ENCODE measurements at places on chromosomes 2 and 18.

GRCh38 chr2:8490166-8490721, 191.6 kb upstream of the ID2 start:
- DNase-seq: no peak

DNA sequence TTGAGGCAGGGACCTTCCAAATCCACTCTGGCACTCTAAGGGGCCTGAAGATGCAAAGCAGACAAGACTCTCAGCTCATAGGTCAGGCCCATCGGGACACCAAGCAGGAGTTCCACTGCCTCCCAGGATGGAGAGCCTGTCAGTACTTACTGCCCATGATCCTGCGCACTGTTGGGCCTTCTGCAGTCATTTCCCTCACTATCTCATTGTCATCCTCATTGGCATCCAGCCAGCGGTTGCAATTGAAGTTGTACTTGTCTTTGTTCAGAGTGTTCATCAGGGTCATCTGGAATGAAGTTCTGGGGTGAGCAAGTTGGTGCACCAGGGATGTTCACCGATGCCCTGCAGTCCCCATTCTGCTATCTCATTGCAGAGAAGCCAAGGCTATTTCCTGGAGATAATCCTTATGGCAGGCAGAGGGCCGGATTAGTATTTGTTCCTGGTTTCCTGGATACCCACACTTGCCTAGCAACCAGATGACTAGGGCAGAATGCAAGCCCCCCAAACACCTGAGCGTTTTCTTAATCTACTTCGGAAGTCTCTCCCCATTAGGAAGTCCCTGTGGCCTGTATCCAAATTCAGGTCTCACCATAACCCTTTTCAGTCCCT, 65.1 kb downstream of the LOXHD1 start:
- DNase-seq: no peak

DNA sequence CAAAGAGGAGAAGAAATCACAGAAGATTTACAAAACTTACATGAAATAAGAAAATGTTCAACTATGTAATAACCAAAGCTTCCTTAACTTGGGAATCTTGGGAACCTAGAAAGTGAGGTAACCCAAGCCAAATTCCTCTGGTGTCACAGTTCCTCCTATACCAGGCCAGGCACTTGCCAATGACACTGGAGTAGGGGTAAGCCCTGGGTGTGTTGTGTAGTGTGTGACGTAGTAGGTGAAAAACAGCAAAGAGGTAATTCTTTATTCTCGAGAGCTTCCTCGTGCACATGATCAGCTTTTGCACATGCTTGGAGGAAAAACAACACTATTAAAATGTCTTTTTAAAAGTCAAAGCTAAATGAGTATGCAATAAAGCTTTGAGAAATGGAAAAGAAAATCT, 118.0 kb downstream of the METTL8 start:
- no peak for DNase-seq

GRCh38 chr2:119198240-119198840, 25.3 kb upstream of the STEAP3 start:
- no peak for DNase-seq

DNA sequence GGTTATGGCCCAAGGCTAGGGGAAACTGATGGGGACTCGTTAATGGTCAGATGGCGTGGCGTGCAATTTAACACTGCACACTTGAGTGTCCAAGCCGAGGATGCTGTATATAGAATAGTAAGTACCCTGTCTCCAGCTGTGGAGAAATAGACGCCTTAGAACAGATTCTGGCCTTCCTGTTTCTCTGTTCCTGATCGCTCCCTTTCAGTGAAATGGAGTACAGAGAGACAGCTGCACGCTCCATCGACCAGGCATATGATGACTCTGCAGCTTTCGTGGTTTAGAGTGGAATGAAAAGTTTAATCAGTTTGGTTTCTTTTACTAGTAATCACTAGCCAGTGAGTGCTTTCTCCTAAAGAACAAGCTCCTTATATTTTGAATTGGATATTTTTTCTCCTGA, 213.4 kb downstream of the NEDD4L start:
- DNase-seq: no peak

- peak; percentile 6 for DNase-seq
These were observed 851 bp downstream of the EIF2AK3 start for GRCh38 chr2:88626171-88627054.

DNA sequence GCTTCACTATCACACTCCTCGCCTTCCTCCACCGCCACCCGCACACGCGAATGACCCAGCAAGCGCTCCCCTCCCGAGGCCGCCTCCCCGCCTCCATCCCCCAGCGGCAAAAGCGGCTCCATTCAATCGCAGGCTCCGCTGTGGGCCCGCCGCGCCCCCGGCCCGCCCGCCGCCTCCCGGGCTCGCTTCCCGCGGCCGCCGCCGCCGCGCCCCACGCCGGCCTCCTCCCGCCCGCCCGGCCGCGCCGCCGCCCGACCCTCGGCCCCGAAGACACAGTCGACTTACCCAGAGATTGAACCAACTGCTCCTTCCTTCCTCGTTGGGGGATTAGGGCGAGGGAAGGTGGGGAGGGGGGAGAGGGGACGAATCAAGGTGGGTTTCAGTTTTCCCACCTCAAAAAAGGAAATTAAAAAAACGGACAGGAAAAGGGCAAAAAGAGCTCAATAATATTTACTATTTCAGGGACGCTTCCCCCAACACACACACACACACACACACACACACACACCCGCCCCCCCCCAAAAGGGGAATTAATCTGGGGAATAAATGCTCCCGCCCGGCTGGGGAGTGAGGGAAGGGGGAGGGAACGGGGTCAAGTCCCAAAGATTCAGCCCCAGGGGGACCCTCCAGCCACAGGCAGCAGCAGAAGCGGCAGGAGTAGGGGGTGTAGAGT, 743 bp downstream of the XPO1 start:
- DNase-seq: no peak

DNA sequence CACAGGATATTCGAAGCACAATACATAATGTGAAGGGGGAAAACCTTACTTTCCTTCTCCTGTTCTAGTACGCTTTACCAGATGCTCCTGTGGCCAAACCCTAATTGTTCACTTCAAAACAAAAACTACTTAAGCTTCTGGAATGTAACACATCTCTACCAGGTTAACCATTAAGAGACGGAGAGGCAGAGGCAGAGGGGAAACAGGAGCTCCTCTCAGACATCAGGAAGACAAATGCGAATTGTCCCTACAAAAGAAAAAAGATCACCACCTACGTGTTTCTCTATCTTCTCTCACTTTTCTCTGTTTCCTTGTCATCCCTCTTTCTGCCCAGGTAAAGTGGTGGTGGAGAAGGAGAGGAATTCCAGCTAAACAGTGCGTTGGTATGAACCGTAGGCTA, 266.8 kb downstream of the NRXN1 start:
- DNase-seq: no peak

DNA sequence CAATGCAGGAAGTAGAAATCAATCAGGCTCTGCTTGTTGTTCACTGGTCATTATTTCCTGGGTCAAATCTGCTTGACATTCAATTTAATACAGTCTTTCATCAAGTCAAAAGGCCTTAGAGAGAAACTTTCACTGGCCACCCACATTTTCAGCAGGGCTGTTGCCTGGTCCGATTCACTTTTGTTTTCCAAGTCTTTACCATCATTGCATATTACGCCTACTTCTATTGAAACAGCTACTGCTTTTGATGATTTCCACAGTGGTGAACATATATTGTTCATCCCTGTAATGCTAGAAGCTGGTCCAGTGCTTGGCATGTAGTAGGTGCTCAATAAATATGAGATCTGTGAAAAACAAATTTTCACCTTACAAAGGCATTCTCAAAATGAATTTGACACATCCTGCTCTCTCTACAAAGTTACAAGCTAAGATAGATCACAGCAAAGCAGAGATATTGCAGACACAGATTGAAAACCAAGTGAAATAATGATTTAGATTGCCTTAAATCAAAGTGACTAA, 600.1 kb downstream of the ARHGAP15 start:
- no peak for DNase-seq

- DNase-seq: no peak
These were observed 178.1 kb downstream of the DYSF start for GRCh38 chr2:71631411-71631931.

GRCh38 chr18:9239720-9240119, 94.9 kb upstream of the TWSG1 start:
- no peak for DNase-seq

- no peak for DNase-seq
These were observed 124.2 kb downstream of the COPS8 start for GRCh38 chr2:237209885-237210284.

- no peak for DNase-seq
These were observed 64.2 kb downstream of the CCDC88A start for GRCh38 chr2:55355451-55355850.

GRCh38 chr2:38375696-38376345, 1.3 kb downstream of the ATL2 start:
- peak; percentile 78 for DNase-seq

- no peak for DNase-seq
These were observed 9.3 kb downstream of the LDLRAD4 start for GRCh38 chr18:13227910-13228309.

DNA sequence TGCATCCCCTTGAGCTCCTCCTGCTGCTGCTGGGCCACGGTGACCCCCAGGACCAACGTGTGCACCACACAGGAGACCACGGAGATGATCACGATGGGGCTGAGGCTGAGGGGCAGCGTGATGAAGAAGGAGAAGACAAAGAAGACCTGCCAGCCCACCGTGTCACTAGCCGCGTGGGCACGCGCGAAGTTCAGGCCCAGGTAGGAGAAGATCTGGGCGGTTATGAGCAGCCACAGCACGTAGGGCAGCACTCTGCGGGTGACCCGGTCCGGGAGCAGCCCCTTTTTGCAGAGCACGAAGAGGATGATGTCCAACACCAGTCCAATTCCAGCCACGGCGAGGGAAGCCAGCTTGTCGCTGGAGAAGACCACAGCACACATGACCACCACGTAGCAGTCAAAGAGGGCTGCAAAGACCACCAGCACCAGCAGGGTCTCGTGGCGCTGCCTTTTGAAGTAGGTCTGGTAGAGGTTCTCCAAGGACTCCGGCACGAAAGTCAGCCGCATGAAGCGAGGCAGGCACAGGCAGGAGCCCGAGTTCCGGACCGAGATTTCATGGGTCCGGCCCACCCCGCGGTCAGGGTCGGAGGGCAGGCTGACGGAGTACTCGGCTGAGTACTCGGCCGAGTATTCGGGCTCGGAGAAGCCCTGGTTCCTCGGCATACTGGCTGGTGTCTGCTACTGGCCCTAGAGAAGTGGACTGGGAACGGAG, 1.6 kb downstream of the ADCY3 start:
- no peak for DNase-seq

GRCh38 chr2:38163579-38163978, 87.6 kb upstream of the CYP1B1 start:
- DNase-seq: no peak

- DNase-seq: peak; percentile 57
These were observed 3.6 kb downstream of the ZNF516 start for GRCh38 chr18:76491473-76491775.

- no peak for DNase-seq
These were observed 89.2 kb upstream of the MYO3B start for GRCh38 chr2:170088776-170089175.

DNA sequence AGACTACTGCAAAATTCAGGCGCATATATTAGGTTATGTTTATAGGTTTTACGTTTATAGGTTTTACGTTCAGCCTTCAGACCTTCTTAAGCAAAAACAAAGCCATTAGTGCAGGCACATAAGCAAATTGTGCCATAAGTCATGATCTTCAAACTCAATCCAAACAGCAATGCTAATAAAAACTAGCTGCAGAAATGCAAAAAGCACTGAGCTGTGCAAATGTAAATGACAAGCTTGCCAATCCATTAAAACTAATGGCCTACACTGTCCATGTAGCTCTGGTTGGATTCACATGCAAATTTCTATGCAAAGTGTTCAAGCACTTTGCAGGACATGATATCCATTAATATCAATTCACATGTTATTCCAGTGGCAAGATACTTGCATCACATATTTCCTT, 50.9 kb downstream of the LRPPRC start:
- peak; percentile 96 for DNase-seq
